ENCODE measurements at places on chromosomes 1 and 21. TPM values are rescaled to one million over a fixed set of nuclear protein-coding genes. Genes with fewer than 3 reads are reported as not detected.

Gene TNFRSF25
- total RNA-seq = 5.4 TPM

- peak; percentile 71 for DNase-seq
Observed at GRCh38 chr1:20149601-20150325, 10.6 kb downstream of the PLA2G2F start.

- no peak for DNase-seq
Observed at GRCh38 chr1:12015001-12015491, 4.3 kb upstream of the MIIP start.

GRCh38 chr1:192534666-192535065 is 40.9 kb upstream of the RGS1 start:
- DNase-seq = no peak

- DNase-seq = no peak
Observed at GRCh38 chr1:101325144-101325543, 88.3 kb downstream of the S1PR1 start.

DNA sequence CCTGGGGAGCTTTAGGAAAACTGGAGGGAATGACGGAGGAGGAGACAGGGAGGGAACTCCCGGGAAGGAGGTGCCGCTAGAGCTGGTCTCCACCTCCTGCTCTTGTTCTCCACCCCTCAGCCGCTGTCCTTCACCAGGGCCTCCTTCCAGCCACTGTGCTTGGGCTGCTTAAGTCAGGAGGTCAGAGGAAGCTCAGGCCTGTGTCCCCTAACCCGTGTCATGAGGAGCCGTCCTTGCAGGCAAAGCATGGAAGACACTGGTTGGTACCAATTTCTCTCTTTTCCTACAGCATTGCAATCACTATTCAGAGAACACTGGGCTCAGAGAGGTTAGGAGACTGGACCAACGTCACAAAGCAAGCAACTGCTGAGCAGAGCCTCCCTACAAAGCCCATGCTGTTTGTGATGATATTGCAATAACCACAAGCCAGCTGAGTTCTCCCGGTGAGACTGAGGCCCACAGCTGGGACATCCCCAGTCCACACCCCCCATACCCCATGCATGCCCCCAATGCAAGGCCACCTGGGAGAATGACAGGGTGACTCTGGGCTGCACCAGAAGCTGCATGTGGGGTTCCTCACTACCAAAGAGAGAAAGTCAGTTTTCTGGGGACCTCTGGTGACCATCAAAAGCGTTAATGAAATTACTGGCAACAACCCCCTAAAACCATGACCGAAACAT is 427.5 kb downstream of the NPHP4 start:
- no peak for DNase-seq

GRCh38 chr1:216222288-216222687 is 201.0 kb downstream of the USH2A start:
- DNase-seq = no peak

GRCh38 chr21:29186246-29186645 is 55.8 kb downstream of the MAP3K7CL start:
- no peak for DNase-seq

DNA sequence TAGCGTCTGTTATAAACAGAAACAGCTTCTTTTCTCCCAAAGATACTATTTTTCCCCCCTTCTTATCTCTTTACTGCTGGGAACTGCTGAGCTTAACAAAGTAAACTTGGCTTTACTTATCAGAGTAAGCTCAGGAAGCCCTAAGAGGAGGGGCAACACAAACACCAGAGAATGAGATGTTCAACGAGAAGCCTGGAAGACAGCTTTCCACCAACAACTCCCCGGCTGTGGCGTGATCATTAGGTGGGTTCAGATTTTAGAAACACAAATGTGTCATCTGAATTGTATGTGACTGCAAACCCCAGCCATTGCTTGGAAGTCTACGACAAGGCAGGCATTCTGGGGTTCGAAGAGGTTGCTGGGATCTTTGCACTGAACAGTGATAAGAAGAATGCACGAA is 181.2 kb upstream of the ESRRG start:
- no peak for DNase-seq

Gene CDK18
- total RNA-seq = 52.0 TPM

GRCh38 chr1:41533016-41533730 is 48.7 kb upstream of the EDN2 start:
- DNase-seq = no peak

GRCh38 chr21:42423197-42423675 is 19.5 kb downstream of the UBASH3A start:
- no peak for DNase-seq

DNA sequence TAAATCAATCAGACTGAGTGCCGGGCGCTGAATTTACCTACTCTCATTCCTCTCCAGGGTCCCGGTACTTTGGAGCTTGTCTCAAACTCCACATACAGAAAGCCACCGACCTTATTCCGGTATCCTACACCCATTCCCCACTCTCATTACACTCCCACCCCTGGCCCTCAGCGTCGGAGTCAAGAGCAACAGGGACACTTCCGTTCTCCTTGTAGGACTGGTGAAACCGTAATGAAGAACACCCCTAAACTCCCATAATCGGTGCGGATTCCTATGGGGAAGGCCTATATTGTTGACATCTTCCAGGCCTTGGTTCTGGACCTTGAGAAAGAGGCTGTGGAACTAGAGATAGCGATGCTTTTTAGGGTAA is 798 bp downstream of the ZBED6 start:
- DNase-seq = peak; percentile 29

Gene ADAM30
- total RNA-seq = not detected

Gene RAB3B
- 29.6 TPM for total RNA-seq

Gene MCOLN2
- total RNA-seq = 0.70 TPM

DNA sequence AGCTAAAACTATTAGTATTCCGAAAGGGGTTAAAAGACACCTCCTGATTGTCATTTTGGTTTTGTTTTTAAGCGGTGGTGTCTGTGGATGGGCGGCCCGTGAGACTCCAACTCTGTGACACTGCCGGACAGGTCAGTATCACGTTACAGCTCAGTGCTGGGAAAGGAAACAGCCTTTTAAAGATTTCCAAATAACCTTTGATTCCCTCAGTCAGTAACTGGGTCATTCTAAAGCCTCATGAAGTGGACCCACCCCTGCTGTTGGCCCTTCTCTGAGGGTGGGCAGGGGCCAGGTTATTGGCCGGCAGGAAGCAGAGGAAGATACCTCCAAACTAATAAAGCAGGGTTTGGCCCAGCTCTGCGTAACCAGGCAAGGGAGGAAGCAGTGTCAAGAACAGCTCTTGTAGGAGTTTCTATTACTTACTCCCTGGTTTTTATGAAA is 2.3 kb downstream of the RHOU start:
- no peak for DNase-seq

- peak; percentile 43 for DNase-seq
Observed at GRCh38 chr1:114008480-114008941, 29.2 kb downstream of the OLFML3 start.

DNA sequence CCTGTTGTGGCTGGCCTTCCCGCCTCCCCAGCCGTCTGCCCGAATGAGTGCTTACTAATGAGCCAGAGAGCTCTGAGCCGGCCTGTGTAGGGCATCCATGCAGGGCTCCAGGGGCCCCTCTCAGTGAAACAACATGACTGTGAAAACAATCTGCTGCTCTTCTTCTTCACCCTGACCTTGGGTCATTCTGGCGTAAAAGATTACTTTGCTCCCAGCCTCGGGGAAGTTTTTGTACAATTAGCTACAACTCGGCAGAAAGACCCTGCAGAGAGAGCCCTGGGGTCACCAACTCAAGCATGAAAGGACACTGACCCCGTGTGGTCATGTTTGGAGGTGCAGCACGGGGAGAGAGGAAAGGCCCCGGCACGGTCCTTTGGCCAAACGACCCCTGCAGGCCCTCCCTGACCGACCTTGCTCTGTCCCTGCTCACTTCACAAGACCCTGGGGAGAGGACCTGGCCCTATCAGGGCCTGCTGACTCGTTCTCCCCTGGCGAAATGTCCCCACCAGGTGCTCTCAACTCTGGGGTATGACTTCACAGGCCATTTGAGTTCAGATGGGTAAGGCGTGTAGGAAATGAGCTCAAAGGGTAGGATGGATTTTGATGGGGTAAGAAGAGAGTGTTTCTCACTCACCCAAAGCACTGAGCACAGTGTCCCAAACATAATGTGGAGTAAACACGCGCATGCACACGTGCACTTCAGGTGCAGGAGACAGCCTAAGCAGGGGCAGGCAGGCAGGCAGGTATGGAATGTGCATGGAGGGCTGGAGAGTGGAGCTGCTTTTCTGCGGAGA is 22.9 kb upstream of the FAM20B start:
- DNase-seq = peak; percentile 81

Gene CFHR4
- not detected for total RNA-seq

GRCh38 chr21:35316933-35317332 is 267.8 kb upstream of the RUNX1 start:
- DNase-seq = no peak

- DNase-seq = no peak
Observed at GRCh38 chr1:200128944-200129879, 101.7 kb downstream of the NR5A2 start.

DNA sequence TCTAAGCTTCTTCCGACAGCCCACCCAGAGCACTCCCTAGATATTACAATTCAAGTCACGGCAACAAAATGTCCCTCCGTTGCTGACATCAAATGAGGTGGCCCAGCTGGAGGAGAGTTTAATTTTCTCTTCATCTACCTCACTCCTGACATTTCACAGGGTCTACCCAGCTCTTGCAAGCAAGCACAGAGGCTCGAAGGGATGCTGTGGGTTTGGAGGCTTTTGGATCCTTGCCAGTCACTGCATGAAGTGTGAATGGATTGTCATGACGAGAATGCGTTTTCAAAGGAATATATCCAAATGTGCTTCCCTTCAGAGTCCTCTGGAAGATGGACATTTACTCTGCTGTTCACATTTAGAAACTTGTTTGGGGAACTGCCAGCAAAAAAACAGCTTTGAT is 33.5 kb downstream of the CAPN8 start:
- no peak for DNase-seq

Gene KCNE2
- total RNA-seq = not detected

DNA sequence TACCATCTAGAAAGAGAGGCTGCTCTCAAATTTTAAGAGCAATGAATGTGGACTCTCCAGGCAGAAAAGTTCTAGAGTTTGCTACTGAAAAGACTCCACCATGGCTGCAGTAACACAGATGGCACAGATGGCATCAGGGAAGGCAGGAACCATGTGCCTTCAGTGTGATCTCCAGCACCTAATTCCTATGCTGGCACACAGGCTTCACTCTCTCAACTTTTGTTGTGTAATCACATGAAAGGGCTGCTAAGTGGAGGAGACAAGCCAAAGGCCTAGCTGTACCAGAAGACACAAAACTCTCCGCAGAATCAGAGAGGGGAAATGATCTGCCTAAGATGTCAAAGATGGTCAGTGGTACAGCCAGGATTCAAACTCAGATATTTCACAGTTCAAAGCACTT is 31.1 kb downstream of the ERI3 start:
- DNase-seq = no peak

GRCh38 chr1:8090241-8090702 is 64.2 kb upstream of the ERRFI1 start:
- DNase-seq = no peak

DNA sequence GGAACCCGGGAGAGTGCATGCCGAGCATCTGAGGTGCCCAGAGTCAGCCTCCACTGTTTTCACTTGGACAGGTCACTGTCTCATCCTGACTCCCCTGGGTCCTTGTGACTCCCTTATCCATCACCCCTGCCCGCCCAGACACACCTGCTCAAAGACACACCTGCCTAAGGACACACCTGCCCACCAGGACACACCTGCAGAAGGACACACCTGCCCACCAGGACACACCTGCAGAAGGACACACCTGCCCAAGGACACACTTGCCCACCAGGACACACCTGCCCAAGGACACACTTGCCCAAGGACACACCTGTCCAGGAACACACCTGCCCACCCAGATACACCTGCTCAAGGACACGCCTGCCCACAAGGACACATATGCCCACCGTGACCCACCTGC is 70.8 kb upstream of the ARHGEF16 start:
- no peak for DNase-seq

DNA sequence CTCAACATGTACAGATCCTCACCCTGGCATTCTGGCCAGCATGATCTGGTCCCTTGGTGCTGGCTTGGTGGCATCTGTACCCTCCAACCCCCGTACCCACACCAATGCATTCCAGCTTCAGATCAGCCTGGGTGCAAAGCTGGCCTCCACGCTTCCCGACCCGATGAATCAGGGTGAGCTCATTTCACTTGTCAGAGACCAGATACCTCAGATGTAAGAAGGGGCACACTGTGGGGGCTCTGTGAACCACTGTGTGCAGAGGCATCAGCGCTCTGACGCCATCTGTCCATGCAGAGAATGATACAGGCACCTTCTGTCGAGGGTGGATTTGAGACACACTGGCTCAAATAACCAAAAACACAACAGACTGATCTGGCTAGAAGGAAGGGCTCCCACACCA is 76.6 kb downstream of the DMRTB1 start:
- DNase-seq = no peak

- peak; percentile 51 for DNase-seq
Observed at GRCh38 chr1:64493831-64494230, 23.9 kb downstream of the CACHD1 start.

Gene ASTN1
- total RNA-seq = 0.41 TPM

DNA sequence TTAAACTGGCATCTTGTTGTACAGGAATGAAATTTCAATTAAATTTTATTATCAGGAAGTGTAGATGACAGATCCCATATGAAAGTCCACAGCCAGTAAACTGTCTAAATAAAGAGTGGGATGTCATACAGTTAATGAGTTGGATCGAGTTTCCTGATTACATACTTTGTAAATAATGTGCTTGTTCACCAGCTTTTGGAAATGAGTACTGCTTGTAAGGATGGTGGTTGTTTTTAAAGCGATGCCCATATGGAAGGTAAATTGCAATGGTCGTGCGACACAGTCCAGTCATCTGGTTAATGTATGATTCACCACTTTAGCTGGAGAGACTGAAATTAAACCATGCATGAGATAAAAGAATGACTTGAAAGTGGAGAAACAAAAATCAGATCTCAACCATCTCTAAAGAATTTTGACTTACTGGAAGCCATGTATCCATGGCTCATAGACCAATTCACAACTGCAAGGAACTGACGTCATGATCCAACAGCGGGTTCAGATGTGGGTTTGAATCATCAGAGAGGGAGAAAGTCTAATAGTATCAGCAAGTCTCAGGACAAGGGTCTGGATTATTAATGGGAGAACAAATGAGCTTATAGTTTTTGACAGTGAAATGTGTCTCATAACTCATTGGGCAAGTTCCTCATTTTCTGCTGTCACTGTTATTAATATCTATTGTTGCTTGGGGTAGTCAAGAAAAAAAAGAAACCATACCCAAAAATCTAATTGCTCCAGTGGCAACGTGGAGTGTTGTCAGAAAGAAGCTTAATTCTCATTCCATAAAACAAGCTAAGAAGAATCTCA is 49.0 kb downstream of the MAP10 start:
- no peak for DNase-seq

Gene PLEKHA6
- total RNA-seq = 3.0 TPM

Data from H7 (cell line).